Activated CD8-positive, alpha-beta memory T cell treated with anti-CD3 and anti-CD28 coated beads for 1 hour (primary cell): ENCODE measurements at places on chromosomes 3 and 15.

DNA sequence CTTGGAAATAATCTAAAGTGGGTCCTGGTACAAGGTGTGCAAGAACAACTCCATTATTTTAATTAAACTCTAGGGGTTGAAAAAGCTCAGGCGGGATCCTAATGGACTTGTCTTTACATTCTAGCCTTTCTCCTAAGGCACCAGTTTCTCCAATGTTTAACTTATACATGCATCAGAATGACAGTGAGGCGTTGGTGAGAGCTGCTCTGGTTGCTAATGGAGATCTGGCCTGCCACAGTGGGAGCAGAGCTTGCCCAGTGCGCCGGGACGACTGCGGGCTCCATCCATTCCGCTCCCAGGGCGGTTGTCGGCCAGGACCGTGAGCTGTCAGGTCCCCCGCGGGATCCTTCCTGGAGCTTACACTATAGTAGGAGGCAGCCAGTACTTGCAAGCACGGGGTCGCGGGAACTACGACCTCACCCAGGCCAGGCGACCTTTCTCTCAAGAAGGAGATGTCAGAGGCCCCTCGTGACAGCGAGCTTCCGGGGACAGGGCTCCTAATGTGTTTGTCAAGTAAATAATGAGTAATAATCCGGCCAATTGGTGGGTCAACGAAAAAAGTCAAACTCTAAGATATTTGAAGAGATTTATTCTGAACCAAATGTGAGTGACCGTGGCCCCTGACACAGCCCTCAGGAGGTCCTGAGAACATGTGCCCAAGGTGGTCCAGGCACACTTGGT lies 991 bp upstream of the HIGD1A start:
- no peak for DNase-seq

DNA sequence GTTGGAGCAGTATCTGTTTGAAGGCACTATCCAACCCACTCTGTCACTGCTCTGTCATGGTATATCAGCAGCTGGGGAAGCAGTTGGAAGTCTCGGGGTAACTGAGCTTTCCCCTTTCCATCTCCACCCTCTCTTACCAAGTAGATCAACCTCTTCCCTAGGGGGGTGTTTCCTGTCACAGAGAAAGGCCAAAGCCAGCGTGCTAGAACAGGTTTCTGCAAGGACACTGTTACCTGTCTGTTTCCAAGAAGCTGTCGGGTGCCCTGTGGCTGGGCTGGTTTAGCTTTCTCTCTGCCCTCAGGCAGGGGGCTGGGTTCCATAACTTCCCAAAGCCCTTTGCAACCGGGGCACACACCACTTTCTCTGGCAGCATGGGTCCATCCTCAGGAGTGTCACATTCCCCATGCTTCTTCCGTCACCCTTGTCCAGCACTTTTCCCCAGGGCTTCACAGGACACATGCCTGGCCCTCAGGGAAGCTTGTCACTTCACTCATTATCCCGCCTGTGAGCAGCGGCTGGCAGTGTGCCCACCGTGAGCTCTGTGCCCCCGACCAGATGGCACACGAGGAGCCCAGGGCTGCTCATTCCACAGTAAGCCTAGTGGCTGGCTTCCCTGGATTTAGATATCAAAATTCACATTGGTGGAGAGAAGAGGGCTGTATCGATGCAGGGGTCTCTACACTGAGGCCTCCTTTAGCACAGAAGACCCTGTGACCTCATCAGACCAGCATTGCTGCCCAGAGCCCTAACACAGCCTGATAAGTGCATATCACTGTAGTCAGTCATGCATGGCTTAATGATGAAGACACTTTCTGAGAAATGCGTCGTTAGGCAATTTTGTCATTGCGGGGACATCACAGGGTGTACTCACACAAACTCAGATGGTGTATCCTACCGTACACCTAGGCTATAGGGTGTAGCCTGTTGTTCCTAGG lies 205.8 kb downstream of the SLCO3A1 start:
- DNase-seq, result no peak

GRCh38 chr3:113588806-113589205 lies 56.5 kb downstream of the SIDT1 start:
- DNase-seq, result no peak

DNA sequence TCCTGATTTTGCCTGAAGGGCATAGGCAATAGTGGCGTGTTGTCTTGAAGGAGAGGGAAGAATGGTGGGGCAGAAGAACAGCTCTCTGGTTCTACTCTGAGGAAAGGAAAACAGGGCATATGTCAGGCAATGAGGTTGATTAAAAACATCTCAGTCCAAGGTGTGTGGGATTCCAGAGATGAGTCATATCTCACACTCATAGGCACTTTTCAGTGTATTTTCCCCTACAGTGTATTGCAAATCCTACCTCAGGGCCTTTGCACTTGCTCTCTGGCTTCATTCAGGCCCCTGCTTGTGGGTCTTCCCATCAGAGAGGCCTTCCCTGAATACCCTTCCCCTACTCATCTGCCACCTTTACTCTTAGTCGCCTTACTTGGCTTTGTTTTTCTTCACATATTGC lies 107.8 kb downstream of the SLCO3A1 start:
- DNase-seq, result no peak

GRCh38 chr15:79970624-79971434 lies at the start of gene BCL2A1:
Gene BCL2A1 (minus strand): TSS chr15:79971196. CDS start chr15:79971119, 77 bp downstream.
- DNase-seq, result peak; percentile 26

DNA sequence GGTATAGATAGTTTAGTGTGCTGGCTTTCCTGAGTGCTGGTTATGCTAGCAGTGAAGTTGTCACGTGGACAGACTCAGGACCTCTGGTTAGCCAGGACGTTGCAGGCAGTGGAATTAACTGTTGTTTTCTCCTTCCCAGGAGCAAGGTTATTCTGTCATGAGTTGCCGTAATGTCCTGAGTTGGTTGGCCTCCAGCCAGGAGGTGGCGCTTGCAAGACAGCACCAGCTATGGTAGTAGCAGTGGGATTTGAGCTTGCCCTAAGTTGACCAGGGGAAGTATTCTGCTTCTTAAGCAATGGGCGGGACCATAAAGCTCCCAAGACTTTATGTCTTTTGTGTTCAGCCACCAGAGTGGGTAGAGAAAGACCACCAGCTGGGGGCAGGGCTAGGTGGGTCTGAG lies 240.7 kb upstream of the DNAJC19 start:
- DNase-seq, result no peak

DNA sequence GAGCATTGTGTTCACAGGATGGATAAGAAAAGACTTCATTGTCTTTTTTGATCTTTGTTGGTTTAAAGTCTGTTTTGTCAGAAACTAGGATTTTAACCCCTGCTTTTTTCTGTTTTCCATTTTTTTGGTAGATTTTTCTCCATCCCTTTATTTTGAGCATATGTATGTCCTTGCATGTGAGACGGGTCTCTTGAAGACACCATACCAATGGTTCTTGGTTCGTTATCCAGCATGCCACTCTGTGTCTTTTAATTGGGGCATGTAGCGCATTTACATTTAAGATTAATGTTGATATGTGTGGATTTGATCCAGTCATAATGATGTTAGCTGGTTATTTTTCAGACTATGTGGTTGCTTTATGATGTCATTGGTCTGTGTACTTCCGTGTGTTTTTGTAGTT lies 687.0 kb downstream of the NAALADL2 start:
- DNase-seq, result no peak

GRCh38 chr15:84685304-84685703 lies 27.3 kb upstream of the NMB start:
- no peak for DNase-seq

GRCh38 chr15:65418596-65418995 lies 4.2 kb downstream of the IGDCC4 start:
- DNase-seq, result no peak

GRCh38 chr3:46406443-46406787 lies 451 bp downstream of the CCR5AS start:
- no peak for DNase-seq

- DNase-seq, result no peak
These were observed 911 bp downstream of the APBA2 start for GRCh38 chr15:28886431-28887338.

DNA sequence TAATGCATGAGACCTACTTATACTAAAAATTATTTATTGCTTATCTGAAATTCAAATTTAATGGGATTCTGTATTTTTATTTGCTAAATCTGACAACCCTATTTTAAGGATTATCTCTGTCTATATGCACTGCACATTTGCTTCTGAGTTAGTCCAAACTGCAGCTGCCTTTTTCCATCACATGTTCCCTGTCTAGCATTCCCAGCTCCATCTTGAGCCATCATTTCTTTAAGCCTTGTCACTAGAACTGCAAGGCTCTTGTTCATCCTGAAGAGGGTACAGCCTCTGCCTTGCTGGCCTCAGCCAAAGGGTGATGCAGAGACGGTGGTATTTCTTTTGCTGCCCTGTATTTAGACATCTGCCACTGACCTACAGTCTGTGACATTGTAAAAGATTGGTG lies 125.8 kb upstream of the STT3B start:
- no peak for DNase-seq

GRCh38 chr3:31832551-31832950 lies 148.5 kb downstream of the OSBPL10 start:
- no peak for DNase-seq

DNA sequence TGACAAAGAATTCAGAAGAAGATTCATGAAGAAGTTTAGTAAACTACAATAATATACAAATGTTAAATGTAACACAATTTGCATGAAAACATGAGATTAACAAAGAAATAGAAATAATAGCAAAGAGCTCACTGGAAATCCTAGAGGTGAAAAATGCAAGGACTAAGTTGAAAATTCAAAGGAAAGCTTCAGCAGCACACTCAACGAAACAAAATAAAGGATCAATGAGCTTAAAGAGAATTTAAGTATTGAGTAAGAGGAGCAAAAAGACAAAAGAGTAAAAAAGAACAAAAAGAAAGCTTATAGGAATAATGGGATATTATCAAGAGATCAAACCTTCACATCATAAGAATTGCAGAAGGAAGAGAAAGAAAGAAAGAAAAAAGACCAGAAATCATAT lies 583.8 kb upstream of the NECTIN3 start:
- no peak for DNase-seq

- no peak for DNase-seq
These were observed 835.9 kb upstream of the GRM7 start for GRCh38 chr3:6025032-6025431.

DNA sequence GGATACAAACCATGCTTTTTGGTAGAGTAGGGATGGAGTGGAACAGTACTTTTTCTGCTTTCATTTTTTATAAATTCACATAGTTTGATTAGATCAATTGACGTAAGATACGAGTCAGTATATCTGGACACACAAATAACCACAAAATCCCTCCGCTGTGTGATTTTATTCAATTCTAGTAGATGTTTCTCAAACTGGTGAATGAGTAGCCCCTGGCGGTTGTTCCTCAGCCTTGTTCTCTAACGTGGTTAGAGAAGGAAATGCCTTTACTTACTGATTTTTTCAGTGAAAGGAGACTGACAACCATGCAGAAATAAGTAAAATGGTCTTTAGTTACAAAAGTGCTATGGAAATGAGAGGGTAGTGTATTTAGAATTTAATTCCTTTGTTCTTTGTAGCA lies 161.0 kb downstream of the TCF12 start:
- no peak for DNase-seq

GRCh38 chr15:82531496-82532382 lies 8.5 kb downstream of the RPS17 start:
- no peak for DNase-seq

- DNase-seq, result no peak
These were observed 23.9 kb upstream of the TRA2B start for GRCh38 chr3:185961675-185962232.

DNA sequence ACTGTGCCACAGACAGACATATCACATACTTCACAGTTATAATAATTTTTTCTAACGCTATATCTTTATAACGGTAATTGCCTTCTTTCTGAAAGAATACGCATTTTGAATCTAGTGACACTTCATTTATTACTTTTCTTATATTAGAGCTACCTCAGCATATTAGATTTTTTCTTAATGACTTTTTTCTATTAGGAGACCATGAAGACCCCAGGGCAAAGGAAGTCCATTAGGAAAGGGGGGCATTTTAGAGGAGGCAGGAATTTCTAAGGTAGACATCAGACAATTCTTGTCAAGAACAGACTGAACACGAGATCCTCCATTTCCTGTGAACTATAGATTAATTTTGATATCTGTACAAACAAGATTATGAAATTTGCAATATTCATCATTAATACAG lies 90.5 kb upstream of the NSMCE3 start:
- DNase-seq, result no peak

DNA sequence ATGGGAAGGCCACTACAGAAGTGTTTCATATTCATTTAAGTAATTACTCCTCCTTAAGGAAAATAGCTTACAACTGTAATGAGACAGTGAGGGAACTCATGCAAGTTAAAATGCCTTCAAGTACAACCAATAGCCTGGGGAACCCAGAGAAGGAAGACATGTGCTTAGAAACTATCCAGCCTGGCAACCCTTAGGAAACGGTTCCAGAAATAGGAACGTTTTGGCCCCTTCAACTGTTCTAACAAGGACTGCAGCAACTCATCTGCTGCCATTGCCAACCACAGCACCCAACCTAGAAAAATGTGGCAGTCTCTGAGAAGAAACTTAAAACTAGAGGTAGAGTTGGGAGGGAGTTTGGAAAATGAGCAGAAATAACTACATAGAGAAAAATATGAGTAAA lies 147.5 kb upstream of the STRIT1 start:
- DNase-seq, result no peak

DNA sequence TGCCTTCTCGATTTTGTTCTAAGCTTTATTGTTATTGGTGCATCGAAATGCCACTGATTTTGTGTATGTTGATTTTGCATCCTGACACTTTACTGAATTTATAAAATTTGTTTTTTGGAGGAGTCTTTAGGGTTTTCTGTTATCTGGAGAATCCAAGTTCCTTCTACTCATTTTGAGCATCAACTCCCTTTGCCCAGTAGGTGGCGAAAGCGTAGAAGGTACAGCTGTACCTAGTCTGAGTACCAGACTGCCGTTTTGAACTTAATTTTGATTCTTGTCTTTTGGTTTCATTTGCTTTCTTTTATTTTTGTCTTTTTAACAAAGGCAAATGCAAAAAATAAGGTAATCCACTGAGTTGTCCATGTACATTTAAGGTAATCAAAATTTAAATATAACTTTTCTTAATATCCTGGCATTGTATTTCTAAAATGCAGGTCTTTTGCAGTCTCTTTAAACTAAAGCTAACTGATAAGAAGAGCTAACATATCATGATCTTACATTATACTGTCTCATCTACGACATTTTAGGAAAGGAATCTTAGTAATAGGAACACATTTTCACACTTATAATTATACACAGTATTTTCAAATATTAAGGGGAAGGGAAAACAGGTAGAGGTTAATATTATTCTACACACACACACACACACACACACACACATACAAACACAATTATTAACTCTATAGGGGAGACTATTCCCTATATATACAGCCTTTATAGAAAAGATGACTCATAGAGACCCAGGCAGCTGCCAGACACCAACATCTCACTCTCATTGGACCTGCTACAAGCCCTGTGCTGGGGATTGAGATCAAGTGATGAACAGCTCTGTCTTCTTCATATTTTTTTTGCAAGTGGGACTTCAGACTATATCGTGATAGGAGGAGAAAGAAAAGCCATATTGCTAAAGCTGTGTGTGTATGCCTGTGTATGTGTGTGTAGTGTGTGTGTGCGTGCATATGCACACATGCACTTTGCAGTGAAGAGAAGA lies 71.8 kb downstream of the SYNPR start:
- no peak for DNase-seq

- DNase-seq, result no peak
These were observed 1.4 kb downstream of the RPSA start for GRCh38 chr3:39407773-39408492.

- no peak for DNase-seq
These were observed 220.1 kb downstream of the P3H2 start for GRCh38 chr3:189900578-189900977.

GRCh38 chr3:100537646-100538338 lies 45.4 kb downstream of the TMEM45A start:
- DNase-seq, result no peak
